Epithelial cell of proximal tubule (primary cell): ENCODE measurements at places on chromosomes 1 and 21.
A peak's percentile ranks its signal among the peaks of the same experiment; 100 is the strongest.

GRCh38 chr21:39317134-39318090 lies 4.0 kb upstream of the BRWD1 start:
- no peak for DNase-seq

DNA sequence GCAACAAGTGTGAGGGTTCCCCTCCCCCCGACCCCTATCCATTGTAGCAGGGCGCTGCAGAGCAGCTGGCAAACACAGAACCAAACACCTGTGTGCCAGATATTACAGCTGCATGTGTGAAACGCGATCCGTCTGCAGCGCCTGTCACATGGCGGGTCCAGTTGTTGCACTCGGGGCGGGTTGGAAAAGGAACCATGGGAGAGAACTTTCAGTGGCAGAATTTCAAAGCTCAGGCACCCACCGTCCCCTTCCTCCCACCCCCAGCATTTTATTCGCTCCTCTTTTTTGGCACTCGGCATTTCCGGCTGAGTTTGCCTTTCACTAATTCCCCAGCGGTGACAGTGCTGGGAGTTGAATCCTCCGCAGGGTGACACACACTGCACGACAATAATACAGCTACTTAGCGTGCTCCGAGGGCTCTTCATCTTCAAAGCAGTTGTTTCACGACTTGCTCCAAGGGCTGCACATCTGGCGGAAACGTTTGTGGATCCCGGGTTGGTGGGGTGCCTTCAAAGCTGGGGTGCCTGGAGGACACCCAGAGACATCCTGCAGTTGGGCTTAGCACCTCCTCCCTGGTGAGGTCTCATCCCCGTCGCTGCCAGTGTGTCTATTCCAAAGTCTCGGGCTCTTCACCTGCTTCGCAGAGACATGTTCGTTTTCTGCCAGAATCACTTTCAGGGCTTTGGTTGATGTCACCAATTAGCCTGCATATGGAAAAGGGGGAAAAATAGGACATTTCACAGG lies 180.7 kb downstream of the ZBTB18 start:
- no peak for DNase-seq

DNA sequence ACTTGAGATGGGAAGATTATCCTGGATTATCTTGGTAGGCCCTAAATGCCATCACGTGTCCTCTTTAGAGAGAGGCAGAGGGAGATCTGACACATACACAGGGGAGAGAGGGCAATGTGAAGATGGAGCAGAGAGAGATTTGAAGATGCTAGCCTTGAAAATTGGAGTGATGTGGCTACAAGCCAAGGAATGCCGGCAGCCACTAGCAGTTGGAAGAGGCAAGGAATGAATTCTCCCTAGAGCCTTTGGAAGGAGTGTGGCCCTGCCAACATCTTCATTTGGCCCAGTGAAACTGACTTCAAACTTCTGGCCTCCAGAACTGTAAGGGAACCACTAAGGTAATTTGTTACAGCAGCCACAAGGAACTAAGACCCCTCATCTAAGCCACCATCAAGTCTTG lies 8.9 kb upstream of the CAMTA1 start:
- no peak for DNase-seq

DNA sequence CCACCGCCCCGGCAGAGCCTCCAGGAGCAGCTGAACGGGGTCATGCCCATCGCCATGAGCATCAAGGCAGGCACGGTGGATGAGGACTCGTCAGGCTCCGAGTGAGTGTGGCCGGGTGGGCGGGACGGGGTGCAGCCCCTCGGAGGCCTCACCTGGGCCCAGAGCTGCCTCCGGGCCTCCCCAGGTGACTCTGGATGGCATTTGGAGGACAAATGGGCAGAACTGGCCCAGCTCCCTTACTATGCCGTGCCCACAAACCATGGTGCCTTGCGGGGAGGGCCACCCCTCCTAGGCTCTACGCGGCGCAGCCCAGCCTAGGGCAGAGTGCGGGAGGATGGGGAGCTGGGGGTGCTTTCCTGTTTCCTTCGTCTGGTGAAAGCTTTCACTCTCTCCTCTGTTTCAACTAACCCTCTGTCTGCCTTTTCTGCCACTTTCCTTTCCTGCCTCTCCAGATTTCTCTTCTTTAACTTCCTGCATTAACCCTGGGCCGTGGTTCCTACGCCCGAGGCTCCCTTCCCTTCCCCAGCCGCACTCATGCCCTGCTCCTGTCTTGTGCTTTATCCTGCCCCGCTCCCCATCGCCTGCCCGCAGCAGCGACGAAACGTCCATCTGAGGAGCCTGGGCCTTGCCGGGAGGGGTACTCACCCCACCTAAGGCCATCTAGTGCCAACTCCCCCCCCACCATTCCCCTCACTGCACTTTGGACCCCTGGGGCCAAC lies 9.2 kb downstream of the PSRC1 start:
- no peak for DNase-seq

GRCh38 chr1:41400225-41400624 lies 39.0 kb downstream of the FOXO6 start:
- DNase-seq = no peak

GRCh38 chr1:169426174-169426705 lies 1.0 kb downstream of the CCDC181 start:
- DNase-seq = no peak

DNA sequence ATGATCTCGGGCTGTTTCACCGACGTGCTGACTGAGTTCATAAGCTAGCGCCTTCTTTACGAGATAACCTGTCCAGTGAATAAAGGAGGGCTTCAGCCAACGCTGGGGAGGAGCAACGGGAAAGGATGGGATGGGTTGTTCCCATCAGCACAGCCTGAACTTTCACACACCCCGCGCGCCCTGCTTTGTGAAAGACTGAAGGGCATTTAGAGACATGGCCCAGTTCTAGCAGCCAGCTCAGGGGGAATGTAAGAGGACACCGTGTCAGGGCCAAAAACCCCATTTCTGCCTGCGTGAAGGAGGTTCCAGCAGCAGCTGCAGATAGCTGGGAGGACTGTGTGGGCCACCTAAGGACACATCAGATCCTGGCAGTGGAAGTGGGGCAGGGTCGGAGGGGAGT lies 255.1 kb upstream of the RAB4A start:
- DNase-seq = no peak

DNA sequence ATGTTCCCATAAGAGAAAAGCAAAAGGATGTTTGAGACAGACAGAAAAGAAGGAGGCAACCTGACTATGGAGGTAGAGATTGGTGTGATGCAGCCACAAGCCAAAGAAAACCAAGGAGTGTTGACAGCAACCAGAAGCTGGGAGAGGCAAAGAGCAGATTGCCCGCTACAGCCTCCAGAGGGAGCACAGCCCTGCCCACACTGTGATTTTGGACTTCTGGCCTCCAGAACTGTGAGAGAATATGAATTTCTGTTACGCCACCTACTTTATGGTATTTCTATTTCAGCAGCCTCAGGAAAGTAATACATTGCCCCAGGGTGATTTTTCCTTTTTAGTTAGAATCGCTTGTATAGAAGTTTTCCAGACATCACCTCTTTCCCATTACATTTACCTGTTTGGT lies 28.4 kb downstream of the SLAMF6 start:
- no peak for DNase-seq

GRCh38 chr1:154493276-154493675 lies 8.7 kb upstream of the TDRD10 start:
- no peak for DNase-seq

DNA sequence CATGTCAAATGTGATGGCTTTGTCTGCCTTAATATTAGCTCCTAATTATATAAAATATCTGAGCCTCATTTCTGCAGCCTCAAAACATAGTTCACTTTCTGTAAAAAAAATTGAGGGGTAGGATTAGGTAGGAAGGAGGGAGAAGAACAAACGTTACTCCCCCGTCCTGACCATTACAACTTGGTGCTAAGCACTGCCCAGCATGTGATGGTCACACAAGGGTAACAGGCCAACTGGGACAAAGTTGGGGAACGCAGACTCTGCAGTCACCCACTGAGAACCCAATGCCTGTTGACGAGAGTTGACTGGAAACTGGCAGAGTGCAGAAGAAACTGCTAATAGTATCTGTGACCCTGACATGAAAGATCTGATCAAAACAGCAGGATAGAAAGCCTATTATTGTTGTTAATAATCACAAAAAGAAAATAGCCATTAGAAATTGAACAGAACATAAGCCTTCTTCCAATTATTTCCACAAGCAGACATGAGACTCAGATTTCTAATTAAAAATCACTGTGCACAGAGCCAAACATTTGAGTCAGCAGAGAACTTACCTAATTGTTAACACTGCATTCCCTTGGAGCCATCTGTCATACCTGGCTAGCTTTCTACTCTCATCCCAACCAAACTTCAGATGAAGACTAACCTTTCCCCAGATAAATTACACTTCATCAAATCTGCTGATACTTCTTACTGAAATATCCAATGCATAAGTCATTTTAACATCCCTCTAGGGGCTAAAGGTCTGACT lies 5.5 kb downstream of the SORT1 start:
- DNase-seq = no peak

DNA sequence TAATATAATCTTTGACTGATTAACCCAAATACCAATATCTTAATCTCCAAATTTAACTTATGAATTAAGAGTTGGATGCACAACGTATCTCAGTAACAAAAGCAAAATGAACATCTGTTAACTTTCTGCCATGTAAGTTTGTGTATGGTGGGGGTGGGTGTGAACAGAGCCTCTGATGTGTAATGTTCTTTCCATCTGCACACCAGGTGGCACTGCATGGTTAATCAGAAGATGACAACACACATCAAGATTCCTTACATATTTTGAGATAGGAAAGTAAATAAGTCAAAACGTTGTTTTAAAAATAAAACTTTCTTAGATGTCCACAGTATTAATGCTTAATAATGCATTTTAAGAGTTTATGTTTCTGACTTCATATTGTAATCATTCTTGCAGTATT lies 251.9 kb downstream of the DPYD start:
- peak; percentile 2 for DNase-seq

DNA sequence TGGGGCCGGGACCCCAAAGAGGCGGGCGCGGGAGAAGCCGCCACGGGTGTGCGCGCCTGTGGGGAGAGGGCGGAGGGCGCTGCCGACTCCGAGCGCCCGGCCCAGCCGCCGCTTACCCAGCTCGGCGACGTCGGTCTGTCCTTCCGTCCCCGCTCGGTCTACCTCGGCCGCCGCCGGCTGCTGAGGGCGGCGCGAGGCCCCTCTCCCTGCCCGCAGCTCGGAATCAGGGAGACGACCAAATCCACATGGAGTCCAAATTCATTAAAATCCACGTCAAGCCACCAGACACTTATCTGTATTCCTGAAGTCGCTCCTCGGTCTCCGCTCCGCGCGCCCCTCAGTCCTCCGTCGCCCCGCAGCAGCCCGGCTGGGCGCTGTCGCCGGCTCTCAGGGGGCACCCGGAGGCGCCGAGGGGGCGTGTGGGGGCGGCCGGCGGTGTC lies 637 bp downstream of the PLXNA2 start:
- no peak for DNase-seq

DNA sequence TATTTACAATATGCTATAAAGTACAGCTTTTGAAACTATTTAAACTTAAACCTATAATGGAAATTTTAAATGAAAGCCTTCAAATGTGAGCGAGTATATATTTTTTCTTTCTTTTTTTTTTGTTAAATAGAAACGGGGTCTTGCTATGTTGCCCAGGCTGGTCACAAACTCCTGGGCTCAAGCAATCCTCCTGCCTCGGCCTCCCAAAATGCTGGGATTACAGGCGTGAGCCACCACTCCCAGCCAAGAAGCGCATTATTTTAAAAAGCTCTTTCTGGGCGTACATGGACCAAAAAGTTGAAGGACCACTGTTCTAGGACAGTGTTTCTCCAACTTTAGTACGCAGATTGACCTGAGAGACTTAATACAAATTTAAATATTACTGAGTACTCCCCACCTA lies 87.5 kb downstream of the TRIM33 start:
- no peak for DNase-seq

DNA sequence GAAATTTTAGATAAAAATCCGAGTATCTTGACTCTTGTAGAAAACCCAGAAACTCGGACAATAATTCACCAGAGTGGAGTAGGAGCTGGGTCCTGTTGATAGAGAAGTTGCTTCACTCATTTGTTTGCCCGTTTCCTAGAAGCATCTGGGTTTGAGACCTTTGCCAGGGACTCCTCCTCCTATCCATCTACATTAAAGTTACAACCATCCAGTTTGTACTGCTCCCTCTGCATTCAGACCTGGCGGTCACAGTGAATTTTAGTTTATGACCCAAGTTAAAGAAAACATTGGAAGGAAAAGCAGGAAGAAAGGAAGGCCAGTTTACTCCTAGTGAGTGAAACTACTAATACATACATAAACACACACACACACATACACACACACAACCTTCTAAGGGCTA lies 64.6 kb downstream of the CLDN17 start:
- no peak for DNase-seq

DNA sequence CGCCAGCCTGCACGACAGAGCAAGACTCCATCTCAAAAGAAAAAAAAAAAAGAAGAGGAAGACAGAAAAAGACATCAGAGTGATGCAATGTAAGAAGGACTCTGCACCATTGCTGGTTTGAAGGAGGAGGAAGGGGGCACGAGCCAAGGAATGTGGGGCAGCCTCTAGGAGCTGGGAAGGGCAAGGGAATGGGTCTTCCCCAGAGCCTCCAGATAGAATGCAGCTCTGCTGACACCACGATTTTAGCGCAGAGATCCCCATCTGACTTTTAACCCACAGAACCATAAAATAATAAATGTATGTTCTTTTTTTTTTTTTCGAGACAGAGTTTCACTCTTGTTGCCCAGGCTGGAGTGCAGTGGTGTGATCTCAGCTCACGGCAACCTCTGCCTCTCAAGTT lies 33.9 kb upstream of the LAMC2 start:
- DNase-seq = no peak

DNA sequence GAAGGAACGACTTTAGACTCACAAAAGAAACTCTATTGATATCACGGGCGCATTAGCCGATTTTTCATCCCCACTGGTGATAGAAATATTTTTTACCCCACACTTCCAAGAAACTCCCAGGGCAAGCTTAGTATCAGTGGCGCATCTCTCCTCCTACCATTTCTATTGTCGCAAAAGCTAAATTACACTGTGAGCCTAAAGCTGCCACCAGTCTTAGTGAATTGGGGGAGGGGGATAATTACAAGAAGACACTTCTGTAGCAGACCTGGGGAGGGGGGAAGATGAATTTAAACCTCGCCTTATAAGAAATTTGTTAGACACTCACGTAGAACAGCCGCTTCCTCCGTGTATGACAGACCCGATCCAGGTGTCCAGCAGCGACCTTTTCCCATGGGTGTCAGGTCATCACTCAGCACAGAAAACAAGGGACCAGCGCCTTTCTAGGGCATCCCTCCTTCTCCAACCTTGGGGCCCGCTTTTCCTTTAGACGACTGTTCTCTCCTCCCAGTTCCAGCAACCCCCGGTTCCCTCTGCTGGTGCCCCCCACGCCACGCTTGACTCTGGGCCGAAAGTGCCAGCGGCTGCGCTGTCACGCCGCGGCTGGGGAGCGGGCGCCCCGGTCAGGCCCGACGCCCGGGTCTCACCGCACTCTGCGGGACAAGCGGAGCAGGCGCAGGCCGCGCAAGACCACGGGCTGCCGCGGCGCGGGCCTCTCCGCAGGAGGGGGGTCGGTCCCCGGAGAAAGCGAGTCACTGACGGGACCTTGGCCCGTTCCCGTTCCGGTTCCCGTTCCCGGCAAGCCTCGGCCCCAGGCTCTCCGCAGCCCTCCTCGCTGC lies 821 bp downstream of the PHC2 start:
- DNase-seq = no peak
